Smooth muscle cell of the pulmonary artery (primary cell): ENCODE measurements at places on chromosomes 2 and 18. TPM values are rescaled to one million over a fixed set of nuclear protein-coding genes. Genes with fewer than 3 reads are reported as not detected.

ACSL3 gene
- total RNA-seq = 109 and 115 TPM in 2 replicates

DSG4 gene
- not detected in 2 replicates for total RNA-seq

SERPINB2 gene
- total RNA-seq = 0.50 and 14.4 TPM in 2 replicates

PLEKHM3 gene
- total RNA-seq = 13.5 and 18.1 TPM in 2 replicates

TEKT4 gene
- not detected in 2 replicates for total RNA-seq

PPP1R1C gene
- 0.07 TPM in 1 of 2 replicates, not detected in the other for total RNA-seq

RAB6C gene
- total RNA-seq = not detected in 2 replicates

EMILIN1 gene
- total RNA-seq = 283 and 480 TPM in 2 replicates

KRTCAP3 gene
- 0.39 TPM in 1 of 2 replicates, not detected in the other for total RNA-seq

SCYGR4 gene
- not detected in 2 replicates for total RNA-seq

MBP gene
- 3.8 and 12.7 TPM in 2 replicates for total RNA-seq

CYTIP gene
- total RNA-seq = 5.5 and 23.5 TPM in 2 replicates

PPP1CB gene
- total RNA-seq = 142 and 165 TPM in 2 replicates

NHEJ1 gene
- 18.5 and 22.0 TPM in 2 replicates for total RNA-seq

SERPINB11 gene
- not detected in 2 replicates for total RNA-seq

IL1A gene
- total RNA-seq = 0.85 and 2.7 TPM in 2 replicates

FAM210A gene
- 39.8 and 49.6 TPM in 2 replicates for total RNA-seq

CDKL4 gene
- 0.66 and 0.91 TPM in 2 replicates for total RNA-seq

LYPD6B gene
- total RNA-seq = 0.10 and 0.20 TPM in 2 replicates

PDK1 gene
- total RNA-seq = 45.3 and 53.0 TPM in 2 replicates

VWA3B gene
- not detected in 2 replicates for total RNA-seq

CASP10 gene
- 5.3 and 6.8 TPM in 2 replicates for total RNA-seq

XIRP2 gene
- not detected in 2 replicates for total RNA-seq

APLF gene
- 3.5 and 5.6 TPM in 2 replicates for total RNA-seq

CCDC121 gene
- total RNA-seq = 1.8 TPM in 2 replicates

ATP9B gene
- 28.9 and 31.6 TPM in 2 replicates for total RNA-seq

G6PC2 gene
- not detected in 2 replicates for total RNA-seq

SFTPB gene
- total RNA-seq = not detected in 2 replicates

IL1R1 gene
- total RNA-seq = 109 and 129 TPM in 2 replicates

PLA2R1 gene
- total RNA-seq = 23.3 and 33.7 TPM in 2 replicates

NUP35 gene
- 8.7 and 9.1 TPM in 2 replicates for total RNA-seq

MGAT4A gene
- total RNA-seq = 0.33 and 0.86 TPM in 2 replicates

ATP6V1C2 gene
- total RNA-seq = not detected in 2 replicates

CWC22 gene
- 13.0 and 19.6 TPM in 2 replicates for total RNA-seq

ASXL2 gene
- total RNA-seq = 10.1 and 19.4 TPM in 2 replicates

RAD51AP2 gene
- total RNA-seq = 0.03 TPM in 1 of 2 replicates, not detected in the other

PSMA8 gene
- total RNA-seq = not detected in 2 replicates

ZC3H6 gene
- 5.9 and 6.3 TPM in 2 replicates for total RNA-seq

STAMBP gene
- 26.5 and 29.1 TPM in 2 replicates for total RNA-seq

C1GALT1C1L gene
- 0.20 and 1.2 TPM in 2 replicates for total RNA-seq

FSHR gene
- total RNA-seq = not detected in 2 replicates

ANO7 gene
- total RNA-seq = 1.0 and 1.7 TPM in 2 replicates

SLC9A2 gene
- total RNA-seq = not detected in 2 replicates

HJURP gene
- 2.6 and 5.2 TPM in 2 replicates for total RNA-seq

SNTG2 gene
- total RNA-seq = 0.07 and 0.26 TPM in 2 replicates

MCM6 gene
- total RNA-seq = 9.6 and 14.3 TPM in 2 replicates

NCKAP5 gene
- 0.76 and 5.7 TPM in 2 replicates for total RNA-seq

RAX gene
- total RNA-seq = not detected in 2 replicates

THSD7B gene
- 0.03 and 1.4 TPM in 2 replicates for total RNA-seq

COLEC12 gene
- total RNA-seq = 16.2 and 21.1 TPM in 2 replicates

CD28 gene
- total RNA-seq = not detected in 2 replicates

UCN gene
- 0.85 and 1.2 TPM in 2 replicates for total RNA-seq

DNAH6 gene
- total RNA-seq = 0.07 and 0.13 TPM in 2 replicates

CNRIP1 gene
- 20.5 and 21.6 TPM in 2 replicates for total RNA-seq

SS18 gene
- 113 and 124 TPM in 2 replicates for total RNA-seq

ADRA2B gene
- 0.33 and 14.9 TPM in 2 replicates for total RNA-seq

R3HDM1 gene
- 8.4 and 9.5 TPM in 2 replicates for total RNA-seq

CHMP3 gene
- 91.6 and 117 TPM in 2 replicates for total RNA-seq

SERPINE2 gene
- 1,946 and 2,691 TPM in 2 replicates for total RNA-seq
